IPS DF 19.7 (cell line): ENCODE measurements at places on chromosomes 11 and 22.

DNA sequence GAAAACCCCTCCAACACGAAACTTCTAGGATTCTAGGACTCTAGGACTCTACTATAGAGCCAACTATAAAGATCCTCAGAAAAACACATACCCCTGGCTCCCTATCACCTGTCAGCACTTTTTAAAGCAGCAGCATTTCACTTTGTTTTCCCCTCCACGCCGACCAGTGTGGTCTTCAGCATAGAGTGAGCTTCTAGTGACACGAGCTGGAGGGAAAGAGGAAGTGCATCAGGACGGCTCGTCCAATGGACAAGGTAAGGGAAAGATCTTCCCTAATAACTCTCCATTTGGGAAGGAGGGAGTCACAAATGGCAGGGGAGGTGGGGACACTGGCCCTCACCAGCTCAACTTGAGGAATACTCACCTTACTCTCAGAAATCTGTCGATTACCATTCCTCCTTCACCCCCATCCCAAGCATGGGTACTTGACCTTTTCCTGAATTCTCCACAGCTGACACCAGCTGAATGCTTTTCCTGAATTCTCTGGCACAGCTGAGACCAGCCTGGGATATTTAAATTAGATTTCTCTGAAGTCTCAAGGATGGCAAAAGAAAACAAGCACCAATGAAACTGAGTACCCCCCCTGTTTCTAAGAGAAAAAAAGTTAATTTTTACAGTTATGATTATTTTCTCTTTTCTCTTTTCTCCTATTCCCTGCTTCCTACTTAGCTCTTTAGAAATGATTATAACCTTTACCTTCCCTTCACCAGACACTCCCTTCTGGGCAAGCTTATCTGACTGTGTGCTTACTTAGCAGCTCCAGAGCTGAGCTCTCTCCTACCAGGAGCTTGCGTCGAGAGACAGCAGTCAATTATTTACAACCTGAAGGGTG lies 33.3 kb upstream of the NNMT start:
- DNase-seq: peak; percentile 20

- DNase-seq: no peak
These were observed 79.0 kb downstream of the APIP start for GRCh38 chr11:34836958-34837856.

DNA sequence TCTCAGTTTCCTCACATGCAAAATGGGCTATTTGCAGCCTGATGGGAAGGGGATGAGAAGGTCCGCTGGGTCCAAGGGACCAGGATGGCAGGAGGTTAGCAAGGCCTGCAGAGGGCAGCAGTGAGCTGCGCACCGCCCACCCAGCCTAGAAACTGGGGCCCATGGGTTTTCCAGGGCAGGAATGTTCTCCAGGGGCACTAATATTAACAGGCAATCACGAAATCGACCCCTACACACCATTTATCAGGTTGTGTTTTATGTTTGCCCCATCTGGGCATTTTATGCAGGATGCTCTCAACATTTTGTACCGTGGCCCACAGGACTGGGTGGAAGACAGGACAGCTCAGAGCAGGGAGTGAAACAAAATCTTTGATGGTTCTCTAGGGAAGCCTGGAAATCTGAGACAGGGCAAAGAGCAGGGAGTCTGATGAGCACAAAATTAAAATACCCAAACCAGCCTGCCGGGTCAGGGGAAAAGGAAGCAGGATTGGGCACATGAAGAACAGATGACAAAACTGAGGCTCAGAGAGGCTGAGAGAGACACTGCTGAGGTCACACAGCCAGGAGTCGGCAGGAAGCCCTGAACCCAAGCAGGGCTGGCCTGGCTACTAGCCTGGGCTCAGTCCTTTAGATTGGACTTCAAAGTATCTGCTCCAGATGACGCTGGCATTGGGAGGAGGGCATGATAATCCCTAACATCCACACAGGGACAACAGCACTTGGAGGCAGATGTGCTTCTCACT lies 1.6 kb upstream of the BCR start:
- no peak for DNase-seq

DNA sequence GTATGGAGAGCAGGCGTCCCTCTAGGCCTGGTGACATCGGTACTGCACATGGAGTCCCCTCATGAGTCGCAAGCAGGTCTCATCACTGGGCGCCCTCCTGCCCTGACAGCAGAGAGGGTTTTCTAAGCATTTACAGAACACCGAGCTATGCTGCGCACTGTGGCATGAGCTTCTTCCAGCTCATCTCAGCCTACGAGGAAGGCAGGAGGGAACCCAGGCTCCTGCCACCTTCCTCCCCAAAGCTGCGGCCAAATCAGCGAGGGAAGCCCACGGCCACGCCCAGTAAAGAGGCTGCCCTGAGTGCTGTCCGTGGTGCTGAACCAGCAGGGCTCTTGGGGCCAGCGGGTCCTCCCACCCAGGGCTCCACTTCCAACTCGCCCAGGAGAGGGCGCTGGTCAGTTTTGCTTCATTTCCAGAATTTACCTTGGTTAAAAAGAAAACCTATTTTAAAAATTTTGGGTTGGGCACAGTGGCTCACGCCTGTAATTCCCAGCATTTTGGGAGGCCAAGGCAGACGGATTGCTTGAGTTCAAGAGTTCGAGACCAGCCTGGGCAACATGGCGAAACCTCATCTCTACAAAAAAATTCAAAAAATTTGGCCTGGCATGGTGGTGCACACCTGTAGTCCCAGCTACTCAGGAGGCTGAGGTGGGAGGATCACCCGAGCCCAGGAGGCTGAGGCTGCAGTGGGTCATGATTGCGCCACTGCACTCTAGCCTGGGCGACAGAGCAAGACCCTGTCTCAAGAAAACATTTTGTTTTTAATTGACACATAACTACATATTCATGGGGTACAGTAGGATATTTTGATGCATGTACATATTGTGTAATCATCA lies 34.2 kb downstream of the PHF21B start:
- DNase-seq: peak; percentile 54

DNA sequence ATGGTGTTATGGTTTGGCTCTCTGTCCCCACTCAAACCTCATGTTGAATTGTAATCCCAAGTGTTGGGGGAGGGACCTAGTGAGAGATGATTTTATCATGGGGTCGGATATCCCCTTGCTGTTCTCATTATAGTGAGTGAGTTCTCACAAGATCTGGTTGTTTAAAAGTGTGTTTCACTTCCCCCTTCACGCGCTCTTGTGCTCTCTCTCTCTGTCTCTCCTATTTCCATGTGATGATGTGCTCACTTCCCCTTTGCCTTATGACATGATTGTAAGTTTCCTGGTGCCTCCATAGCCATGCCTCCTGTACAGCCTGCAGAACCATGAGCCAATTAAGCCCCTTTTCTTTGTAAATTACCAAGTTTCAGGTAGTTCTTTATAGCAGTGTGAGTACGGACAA lies 765.1 kb downstream of the KCNA4 start:
- no peak for DNase-seq

GRCh38 chr11:692824-693414 lies 2.1 kb downstream of the DEAF1 start:
- DNase-seq: no peak

DNA sequence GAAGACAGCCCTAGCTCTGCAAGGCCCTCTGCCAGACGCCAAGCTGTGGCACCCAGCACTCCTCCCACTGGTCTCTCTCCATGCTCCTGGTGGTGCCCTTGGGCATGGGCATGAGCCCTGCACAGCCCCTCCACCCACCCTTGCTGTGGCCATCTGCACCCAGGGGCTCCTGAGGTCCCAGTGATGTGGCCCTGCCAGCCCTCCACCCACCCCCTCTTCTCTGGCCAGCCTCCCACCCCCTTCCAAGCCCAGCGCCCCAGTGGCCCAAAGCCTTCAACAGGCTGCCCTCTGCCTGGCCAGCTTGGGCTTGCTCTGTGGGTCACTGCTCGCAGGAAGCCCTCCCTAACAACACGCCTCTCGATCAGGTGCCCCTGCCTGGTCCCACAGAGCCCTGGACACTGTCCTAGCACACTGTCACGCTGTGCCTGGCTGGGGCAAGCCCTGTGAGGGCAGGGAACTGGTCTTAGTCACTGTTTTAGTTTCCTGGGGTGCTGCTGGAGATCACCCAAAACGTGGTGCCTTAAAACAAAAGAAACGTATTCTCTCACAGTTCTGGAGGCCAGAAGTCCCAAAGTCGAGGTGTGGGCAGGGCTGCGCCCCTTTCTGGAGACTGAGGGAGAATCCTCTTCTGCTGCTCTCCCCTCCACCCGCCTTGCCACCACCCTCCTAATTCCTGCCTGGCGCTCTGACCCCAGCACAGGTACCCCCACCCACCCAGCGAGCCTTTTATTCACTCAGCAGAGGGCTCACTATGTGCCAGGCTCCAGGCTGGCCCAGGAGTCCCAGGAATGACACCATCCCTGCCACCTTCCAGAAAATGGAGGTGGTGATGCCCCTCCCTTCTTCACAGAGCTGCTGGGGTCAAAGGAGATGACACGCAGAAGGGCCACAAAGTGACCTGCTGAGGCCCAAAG lies 14.7 kb downstream of the SULT4A1 start:
- DNase-seq: no peak

GRCh38 chr11:112616327-112617097 lies 344.7 kb upstream of the NCAM1 start:
- no peak for DNase-seq

DNA sequence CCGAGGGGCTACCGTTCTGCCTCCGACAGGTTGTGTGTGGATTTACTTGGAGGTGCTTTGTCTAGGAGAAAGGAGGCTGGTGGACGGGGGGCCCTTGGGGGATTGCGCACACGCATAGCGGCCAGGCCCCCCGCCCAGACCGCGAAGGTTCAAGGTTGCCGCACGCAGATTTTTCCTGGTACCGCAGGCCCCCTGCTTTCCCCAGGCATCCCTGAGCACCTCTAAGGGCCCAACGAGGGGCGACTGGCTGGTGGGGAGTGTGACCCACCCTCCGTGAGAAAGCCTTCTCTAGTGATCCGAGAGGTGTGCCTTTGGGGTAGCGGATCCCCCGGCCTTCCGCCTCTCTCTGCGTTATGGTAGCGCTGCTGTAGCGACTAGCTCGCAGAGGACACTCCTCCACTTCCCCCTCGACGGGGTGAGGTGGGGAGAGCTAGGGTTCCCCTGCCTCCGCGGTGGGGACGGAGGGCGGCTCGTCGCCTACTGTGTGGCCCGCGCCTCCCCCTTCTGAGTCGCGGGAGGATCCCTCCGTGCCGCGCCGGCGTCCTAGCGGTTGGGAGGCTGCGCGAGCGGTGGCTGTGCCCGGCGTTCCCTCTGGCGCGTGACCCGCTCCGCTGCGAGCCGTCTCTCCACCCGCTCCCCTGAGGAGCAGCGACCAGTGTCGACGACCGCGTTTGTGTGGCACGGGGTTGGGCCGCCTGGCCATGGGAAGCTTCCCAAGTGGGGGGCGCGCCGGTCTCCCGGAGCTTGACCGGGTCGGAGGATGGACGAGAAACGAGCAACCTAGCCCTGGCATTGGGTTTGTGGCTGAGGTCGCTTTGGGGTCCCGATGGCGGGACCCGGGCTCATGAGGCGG lies 3900.0 kb upstream of the OR11H1 start:
- DNase-seq: no peak

DNA sequence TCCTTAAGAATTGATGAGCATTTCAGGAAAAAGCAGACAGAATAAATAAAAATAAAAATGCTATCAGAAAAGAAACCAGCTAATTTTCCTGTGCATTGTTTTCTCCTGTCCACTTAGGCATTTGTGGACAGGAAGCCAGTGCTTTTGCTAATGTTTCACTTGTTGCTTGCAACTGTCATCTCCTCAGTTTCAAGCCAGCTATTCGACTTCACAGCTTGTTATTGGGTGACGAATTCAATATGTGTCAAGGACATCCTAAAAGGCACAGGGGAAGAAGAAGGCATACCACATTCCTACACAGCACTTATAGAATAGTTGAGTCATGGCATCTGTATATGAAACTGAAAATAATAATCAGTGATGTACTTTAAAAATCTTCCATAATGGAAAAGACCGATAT lies 530.6 kb upstream of the KIRREL3 start:
- DNase-seq: no peak

DNA sequence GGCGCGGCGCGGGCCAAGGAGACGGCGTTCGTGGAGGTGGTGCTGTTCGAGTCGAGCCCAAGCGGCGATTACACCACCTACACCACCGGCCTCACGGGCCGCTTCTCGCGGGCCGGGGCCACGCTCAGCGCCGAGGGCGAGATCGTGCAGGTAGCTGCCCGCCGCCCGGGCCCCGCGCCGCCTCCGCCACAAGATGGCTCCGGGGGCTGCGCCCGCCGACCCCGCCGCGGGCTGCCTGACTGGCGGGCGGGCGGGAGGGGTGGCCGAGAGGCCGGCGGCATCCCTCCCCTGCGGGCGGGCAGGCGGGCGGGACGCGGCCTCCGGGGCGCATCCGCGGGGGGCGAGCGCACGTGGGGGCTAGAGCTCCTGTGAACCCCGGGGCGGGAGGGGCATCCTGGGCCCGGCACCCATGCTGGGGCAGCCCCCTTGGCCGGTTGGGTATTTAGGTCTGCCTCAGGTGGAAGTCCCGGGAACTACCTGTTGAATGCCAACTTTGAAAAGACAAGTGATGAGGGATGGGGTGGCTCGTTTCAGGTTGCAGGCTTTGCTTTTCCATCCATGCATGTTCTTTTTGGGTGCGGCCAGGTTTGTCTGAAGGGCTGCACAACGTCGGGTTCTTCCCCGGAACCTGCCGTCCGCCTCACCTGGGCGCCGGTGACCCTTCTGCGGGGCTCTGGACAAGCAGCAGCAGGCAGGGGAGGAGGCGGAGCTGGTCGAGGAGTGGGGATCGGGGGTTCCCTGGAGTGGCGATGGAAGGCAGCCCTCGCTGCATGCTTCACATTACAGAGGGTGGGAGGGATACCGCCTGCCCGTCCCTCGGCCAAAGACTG lies 760 bp downstream of the ZNRF3 start:
- DNase-seq: no peak

- DNase-seq: no peak
These were observed 40.3 kb downstream of the TPBGL start for GRCh38 chr11:75280770-75281468.

GRCh38 chr11:36751335-36751781 lies 153.3 kb upstream of the RAG2 start:
- no peak for DNase-seq

- DNase-seq: no peak
These were observed 16.7 kb upstream of the PHF21B start for GRCh38 chr22:45026511-45026910.

GRCh38 chr11:24635588-24636290 lies 138.9 kb downstream of the LUZP2 start:
- no peak for DNase-seq

DNA sequence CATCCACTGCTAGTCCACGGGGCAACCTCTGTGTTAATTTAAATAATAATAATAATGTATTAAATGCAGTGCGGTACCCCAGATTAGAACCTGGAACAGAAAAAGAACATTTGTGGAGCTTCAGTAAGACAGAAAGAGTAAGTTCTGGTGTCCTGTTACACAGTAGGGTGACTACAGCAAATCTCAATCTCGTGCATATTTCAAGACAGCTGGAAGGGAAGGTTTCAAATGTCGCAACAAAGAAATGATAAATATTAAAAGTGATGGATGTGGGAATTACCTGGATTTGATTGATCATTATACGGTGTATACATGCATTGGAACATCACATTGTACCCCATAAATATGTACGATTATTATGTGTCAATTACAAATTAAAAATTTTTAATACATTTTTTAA lies 1.7 kb upstream of the RAC2 start:
- no peak for DNase-seq

- DNase-seq: no peak
These were observed 80.2 kb downstream of the PRR5L start for GRCh38 chr11:36376009-36376887.

- no peak for DNase-seq
These were observed 67.0 kb downstream of the ETS1 start for GRCh38 chr11:128520206-128520887.
